ENCODE measurements at places on chromosomes 1 and 21.

- DNase-seq, result no peak
Measured at GRCh38 chr1:183454377-183454776, 17.9 kb upstream of the SMG7 start.

GRCh38 chr1:29682171-29682918 lies 446.0 kb downstream of the PTPRU start:
- DNase-seq, result no peak

DNA sequence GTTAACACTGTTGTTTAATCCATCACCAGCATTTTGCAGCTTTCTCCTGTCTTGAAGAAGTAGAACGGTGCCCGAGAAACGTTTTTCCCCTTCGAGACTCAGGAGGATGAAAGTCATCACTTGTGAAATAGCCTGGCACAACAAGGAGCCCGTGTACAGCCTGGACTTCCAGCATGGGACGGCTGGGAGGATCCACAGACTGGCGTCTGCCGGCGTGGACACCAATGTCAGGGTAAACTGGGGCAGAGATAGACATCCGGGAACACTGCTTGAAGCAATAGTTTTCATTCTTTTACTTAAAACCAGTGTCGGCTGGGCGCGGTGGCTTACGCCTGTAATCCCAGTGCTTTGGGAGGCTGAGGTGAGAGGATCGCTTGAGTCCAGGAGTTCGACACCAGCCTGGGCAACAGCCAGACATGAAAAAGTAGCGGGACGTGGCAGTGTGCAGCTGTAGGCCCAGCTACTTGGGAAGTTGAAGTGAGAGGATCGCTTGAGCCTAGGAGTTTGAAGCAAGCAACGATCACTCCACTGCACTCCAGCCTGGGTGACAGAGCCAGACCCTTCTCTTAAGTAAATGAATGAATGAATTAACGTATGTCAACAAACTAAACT lies 945 bp downstream of the CHAF1B start:
- DNase-seq, result no peak

DNA sequence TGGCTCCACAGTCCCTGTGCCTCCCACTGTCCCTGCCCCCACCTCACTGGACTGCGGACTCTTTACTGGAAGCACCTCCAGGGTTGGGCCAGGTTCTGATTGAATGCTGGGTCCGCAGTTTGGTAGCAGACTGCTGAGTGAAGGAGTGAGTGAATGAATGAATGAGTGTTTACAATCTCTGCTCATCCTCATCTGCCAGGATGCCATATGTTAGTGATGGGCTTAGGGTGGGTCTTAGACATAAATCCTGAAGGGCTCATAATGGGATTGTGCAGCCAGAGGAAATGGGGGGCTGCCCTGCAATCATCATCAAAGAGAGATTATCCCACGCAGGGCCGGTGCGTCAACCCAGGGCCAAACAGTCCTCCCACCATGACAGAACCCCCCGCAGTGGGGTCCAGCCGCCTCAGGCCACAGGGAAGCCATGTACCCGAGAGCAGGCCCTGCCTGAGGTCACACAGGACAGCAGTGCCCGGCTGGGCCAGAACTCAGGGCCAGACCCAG lies 26.1 kb downstream of the SLC1A7 start:
- no peak for DNase-seq

DNA sequence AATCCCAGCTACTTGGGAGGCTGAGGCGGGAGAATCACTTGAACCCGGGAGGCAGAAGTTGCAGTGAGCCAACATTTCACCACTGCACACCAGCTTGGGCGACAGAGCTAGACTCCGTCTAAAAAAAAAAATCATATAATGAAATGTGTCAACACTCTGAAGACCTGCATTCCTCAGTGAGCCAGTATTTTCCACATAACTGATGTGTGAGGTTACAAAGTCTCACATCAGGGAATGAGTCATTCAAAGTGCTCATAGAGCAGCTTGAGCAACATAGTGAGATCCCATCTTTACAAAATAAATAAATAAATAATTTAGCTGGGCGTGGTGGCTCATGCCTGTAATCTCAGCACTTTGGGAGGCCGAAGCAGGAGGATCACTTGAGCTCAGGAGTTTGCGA lies 65.5 kb downstream of the CASZ1 start:
- DNase-seq, result no peak

DNA sequence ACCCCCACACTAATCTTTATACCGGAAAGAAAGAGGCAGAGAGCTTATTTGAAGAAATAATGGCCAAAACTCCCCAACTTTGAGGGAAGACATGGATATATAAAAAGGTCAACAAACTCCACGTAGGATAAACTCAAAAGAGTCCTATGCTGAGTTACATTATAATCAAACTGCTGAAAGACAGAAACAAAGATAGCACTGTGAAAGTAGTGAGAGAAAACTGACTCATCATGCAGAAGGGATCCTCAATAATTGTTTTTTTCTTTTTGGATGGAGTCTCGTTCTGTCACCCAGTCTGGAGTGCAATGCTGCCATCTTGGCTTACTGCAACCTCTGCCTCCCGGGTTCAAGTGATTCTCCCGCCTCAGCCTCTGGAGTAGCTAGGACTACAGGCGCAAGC lies 48.5 kb upstream of the TTC39A start:
- no peak for DNase-seq

DNA sequence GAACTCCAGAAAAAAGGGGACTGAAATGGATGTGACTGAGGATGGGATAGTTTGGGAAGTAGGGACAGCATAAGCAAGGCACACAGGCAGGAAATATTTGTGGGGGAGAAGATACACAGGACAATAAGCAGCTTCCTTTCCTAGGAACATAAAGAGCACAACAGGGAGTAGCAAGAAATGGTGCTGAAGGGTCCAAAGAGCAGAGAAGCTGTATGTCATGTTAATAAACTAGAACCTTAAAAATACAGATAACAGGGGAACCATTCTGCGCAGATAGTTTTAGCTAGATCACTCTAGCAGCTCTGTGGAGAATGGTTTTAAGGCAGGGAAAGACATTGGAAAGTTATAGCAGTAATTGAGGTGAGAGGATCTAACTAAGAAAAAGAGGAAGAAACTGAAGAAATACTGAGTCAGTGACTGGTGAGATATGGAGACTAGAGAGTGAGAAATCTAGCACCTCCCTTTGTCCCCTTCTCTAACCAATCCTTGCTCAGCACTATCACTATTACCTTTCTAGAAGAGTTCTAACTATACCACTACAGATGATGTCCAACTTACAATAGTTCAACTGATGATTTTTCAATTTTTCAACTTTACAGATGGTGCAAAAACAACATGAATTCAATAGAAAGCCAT lies 95.0 kb downstream of the CDC42BPA start:
- no peak for DNase-seq

DNA sequence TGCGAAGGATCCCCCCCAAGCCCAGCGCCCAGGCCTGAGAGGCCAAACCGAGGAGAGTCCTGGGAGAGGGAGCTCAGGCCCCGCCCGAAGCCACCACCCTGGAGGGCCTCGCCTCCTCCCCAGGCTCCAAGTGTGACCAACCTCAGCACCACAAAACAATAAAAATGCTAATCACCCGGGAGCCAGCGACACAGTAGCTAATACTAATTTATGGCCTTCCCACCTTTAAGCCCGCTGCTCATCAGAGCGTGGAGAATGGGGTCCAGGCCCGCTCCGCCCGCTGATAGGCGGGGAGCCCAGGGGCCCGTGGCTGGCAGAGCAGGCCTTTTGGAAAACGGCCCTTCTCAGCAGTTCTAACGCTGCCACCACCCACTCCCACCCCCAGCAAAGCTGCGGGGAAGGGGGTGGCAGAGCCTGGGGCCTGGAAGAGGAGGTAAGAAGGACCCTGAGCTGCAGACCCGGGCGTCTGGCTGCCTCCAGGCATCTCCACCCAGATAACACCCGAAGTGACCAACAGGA lies 20.4 kb upstream of the TAS1R2 start:
- DNase-seq, result no peak

DNA sequence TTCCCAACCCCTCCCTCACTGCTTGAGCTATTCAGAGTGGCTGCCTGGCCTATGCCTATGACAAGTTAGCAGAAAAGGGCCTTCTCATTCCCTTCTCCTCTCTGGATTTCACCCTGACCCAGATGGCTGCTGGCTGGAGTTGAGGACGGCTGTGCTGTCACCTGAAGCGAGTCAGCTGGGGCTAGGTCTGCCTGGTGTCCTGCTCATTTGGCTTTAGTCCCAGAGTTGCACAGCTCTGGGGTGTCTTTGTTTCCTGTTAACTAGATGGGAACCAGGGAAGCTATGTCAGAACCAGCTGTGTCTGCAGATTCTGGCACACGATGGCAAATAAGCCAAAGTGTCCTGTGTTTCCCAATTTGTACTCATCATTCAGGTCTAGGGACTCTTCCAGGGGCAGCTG lies 52.9 kb downstream of the CNIH3 start:
- no peak for DNase-seq

GRCh38 chr21:15449556-15449955 lies 280.2 kb upstream of the USP25 start:
- no peak for DNase-seq

- DNase-seq, result peak; percentile 62
Measured at GRCh38 chr1:221712198-221712684, 29.6 kb downstream of the DUSP10 start.

GRCh38 chr1:185315445-185316071 lies 1.5 kb downstream of the IVNS1ABP start:
- DNase-seq, result no peak

- DNase-seq, result no peak
Measured at GRCh38 chr1:199310708-199311107, 671.9 kb downstream of the PTPRC start.

GRCh38 chr1:192730198-192730597 lies 78.6 kb upstream of the RGS2 start:
- no peak for DNase-seq
